Fibroblast of villous mesenchyme (primary cell): ENCODE measurements at places on chromosomes 12 and 14. TPM values are rescaled to one million over a fixed set of nuclear protein-coding genes. Genes with fewer than 3 reads are reported as not detected.

KRT71 gene
- total RNA-seq = not detected in 2 replicates

- no peak for DNase-seq
These were observed 68.8 kb downstream of the RNFT2 start for GRCh38 chr12:116806845-116807440.

GRCh38 chr14:69537900-69538299 lies 36.8 kb downstream of the CCDC177 start:
- no peak for DNase-seq

- no peak for DNase-seq
These were observed 79.3 kb downstream of the KIF26A start for GRCh38 chr14:104217486-104218360.

DNA sequence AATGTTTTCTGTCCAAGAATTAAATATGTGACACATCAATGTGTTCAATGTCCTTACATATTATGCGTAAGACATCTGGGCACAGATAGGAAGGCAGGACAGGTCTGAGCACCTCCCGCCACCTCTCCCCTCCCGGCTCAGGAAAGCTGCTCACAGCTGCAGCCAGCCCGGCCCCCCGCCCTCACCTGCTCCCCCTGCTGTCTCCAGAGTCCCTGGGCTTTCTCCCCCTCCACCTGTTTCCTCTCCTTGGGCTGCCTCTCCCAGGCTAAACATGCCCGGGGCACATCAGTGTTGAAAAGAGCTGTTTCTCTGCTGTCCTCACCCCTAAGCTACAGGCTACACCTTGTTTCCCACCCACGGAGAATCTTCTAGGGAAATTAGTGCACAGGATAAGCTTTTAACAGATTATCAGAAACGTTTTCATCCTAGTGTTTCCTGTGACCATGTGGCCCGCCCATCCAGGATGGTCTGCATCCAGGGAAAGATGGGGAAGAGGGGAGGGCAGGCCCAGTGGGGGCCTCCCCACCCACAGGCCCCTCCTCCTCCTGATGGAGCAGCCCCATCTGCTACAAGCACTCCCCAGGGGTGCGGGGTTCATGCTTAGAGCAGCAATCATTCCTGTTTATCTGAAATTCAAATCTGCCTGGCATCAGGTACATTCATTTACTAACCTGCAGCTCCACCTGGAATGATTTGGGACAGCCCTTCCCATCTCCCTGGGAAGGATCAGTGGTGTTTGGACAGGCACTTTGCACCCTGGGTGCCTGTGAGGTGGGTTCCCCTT lies 273.8 kb upstream of the SFSWAP start:
- no peak for DNase-seq

DNA sequence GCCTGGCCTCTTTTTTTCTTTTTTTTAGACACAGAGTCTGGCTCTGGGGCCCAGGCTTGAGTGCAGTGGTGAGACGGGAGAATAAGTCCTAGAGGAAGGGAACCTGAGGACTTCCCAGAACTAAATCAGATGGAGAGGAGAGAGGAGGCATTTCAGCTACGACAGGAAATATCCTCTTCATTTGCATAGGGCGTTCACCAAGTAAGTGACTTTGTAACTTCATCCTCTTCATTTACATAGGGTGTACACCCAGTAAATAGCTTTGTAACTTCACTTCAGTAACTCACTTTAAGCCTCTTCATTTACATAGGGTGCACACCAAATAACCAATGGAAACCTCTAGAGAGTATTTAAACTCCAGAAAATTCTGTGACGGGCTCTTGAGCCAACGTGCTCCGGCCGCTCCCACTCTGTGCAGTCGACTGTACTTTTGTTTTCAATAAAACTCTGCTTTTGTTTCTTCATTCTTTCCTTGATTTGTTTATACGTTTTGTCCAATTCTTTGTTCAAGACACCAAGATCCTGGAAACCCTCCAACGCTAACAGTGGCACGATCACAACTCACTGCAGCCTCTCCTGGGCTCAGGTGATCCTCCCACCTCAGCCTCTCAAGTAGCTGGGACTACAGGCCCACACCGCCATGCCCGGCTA lies 21.4 kb upstream of the ANKRD9 start:
- no peak for DNase-seq

GRCh38 chr12:13587721-13588390 lies 391.3 kb downstream of the EMP1 start:
- DNase-seq = no peak

DNA sequence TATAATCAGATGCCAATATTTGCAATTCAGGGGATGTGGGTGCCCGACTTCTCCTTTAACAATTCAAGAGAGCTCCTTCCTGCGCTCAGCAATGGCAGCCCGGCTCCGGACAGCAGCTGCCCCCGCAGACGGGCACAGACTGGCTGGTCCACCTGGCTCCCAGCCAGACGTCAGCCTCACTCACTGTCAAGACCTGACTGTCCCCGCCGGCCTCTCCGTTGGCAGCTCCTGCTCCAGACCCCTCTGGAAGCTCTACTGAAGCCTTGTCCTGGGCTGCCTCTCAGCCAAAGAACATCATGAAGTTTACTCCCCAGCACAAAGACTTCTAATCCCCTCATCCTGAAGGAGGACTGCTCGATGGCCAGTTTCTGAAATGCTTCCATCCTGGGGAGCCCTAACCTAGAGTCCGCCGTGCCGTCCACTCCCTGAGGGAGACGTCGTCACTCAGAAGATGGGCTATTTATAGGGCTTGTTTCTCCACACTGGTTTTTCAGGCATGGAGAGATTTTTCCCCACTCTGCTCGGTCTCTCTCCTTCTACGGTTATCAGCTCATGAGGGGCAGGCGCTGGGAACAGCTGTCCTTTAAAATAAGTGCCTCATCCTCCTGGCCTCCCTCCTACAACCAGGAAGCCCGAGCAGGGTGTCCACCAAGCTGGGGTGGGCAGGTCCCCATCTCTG lies 126.2 kb downstream of the RFLNA start:
- DNase-seq = peak; percentile 62

DNA sequence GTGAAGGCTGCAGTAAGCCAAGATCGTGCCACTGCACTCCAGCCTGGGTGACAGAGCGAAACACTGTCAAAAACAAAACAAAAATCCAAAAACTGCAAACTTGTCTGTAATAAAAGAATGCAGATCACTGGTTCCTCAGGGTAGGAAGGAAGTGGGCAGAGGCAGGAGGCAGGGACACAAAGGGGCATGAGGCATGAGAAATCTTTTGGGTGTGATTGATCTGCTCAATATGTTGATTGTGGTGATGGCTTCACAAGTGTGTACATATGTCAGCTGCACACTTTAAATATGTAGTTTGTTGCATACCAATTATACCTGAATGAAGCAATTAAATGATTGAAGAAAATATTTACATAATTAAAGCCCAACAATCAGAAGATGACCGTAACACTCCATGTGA lies 117.6 kb downstream of the CMAS start:
- no peak for DNase-seq

GRCh38 chr14:63282997-63283883 lies 35.5 kb downstream of the GPHB5 start:
- no peak for DNase-seq

DNA sequence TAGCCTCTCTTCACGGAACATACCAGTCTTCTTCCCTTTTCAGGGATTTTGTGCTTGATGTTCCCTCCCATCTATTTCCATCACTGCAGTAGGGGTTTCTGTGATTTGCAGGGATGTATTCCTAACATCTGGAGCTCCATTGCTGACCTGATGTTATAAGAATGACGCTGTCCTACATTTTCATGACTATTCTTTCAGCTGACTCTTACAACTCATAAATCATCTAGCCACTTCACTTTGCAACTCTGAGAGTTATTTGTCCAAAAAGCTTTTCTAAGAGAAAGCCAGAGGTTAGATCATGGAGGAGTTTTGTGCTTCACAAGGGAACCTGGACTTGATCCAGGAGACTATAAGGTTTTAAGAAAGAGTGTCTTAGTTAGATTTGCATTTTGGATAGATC lies 116.6 kb upstream of the FAR2 start:
- DNase-seq = peak; percentile 83

DNA sequence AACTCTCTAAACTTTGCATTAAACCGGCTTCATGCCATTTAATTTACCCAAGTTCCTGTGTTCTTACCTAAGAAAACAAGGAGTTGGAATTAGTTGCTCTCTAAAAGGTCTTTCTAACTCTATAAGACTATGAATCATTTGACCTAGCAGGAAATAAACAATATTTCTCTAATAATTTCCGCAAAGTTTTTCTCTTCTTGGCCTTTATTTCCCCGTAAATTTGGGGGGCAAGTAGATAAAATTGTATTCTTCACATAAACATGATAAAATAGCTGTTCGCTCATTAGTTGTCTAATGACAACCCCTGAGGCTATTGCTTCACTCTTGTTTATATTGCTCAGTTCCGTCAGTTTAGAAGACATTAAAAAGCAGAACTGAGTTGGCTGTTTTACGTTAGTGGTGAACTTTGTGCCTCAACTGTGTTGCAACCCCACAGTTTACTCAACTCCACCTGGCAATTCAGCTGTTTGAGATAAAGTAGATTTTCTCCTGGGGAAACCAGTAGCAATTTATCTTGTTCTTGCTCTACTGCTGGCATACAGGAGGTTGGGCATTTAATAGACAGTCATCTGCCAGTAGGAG lies 74.7 kb downstream of the BTG1 start:
- peak; percentile 99 for DNase-seq

DNA sequence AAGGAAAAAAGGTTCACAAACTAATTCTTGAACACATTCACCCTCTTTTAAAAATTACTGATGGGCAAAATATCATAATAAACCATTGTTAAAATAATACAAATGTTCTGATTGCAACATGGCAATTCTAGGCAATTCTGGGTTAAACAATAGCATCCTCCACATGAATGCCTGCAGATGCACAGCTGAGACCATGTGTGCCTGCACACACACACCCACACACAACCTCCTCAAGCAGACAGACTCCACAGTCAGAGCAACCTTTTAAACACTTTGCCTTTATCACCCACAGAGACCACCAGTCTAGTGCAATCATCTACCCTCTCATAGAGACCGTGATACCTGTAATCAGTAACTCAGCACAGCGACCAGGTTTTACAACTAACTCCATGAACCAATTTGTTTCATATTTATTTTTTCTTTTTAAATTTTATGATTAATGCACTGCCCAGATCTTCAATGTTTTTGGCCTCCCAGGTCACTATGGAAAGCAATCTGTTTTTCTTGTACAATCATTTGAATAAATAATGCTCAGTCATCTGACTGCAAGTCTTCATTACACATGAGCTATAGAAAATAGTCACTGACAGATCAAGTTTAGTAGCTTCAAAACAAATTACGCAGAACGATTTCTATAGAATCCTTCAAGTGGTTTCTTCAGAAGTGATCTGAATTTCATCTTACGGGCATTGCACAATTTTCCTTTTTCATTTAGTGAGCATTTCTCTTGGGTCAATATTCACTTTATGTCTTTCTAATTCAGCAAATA lies 105.8 kb downstream of the PRKD1 start:
- no peak for DNase-seq
